ENCODE measurements at places on chromosomes 6 and 20.

DNA sequence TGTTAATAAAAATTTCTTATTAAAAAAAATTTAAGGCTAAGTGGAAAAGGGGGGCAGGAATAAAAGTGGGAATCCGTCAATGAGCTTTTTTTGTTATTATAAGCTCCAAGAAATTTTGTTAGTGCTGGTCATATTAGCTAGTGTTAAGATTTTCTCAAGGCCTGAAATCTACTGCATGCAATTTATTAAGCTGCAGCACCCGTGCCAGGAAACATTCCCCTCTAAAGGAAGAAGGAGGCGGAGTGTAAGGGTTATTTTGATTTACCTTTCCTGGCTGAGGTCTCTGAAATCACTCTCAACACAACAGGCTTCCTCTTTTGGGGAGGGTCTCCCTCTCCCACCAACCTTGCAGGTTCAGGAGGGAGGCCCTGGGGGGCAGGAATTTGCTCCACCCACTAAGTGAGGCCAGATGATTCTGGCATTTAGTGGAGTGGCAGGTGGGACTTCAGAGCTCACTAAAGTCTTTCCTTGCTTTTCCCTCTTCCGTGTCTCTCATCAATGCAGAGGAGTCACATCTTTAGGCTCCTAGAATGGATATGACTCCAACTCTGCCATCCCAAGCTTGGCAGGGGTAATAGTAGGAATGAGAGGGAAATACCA is 168.8 kb downstream of the BCAS1 start:
- DNase-seq: no peak

- DNase-seq: no peak
Measured at GRCh38 chr6:93196406-93196970, 222.9 kb downstream of the EPHA7 start.

GRCh38 chr6:125931733-125932450 is 24.7 kb upstream of the HINT3 start:
- DNase-seq: no peak

- no peak for DNase-seq
Measured at GRCh38 chr20:47809161-47809960, 24.1 kb upstream of the SULF2 start.

- DNase-seq: no peak
Measured at GRCh38 chr6:82143041-82143481, 104.5 kb downstream of the IBTK start.

- no peak for DNase-seq
Measured at GRCh38 chr6:159117563-159117962, 51.6 kb upstream of the FNDC1 start.

GRCh38 chr6:137602313-137603197 is 108.4 kb upstream of the OLIG3 start:
- DNase-seq: no peak

- DNase-seq: no peak
Measured at GRCh38 chr6:109373762-109374161, 8.5 kb downstream of the CD164 start.

GRCh38 chr6:12289365-12289919 is 719 bp upstream of the EDN1 start:
- no peak for DNase-seq

GRCh38 chr6:429515-430121 is 38.1 kb downstream of the IRF4 start:
- DNase-seq: no peak

DNA sequence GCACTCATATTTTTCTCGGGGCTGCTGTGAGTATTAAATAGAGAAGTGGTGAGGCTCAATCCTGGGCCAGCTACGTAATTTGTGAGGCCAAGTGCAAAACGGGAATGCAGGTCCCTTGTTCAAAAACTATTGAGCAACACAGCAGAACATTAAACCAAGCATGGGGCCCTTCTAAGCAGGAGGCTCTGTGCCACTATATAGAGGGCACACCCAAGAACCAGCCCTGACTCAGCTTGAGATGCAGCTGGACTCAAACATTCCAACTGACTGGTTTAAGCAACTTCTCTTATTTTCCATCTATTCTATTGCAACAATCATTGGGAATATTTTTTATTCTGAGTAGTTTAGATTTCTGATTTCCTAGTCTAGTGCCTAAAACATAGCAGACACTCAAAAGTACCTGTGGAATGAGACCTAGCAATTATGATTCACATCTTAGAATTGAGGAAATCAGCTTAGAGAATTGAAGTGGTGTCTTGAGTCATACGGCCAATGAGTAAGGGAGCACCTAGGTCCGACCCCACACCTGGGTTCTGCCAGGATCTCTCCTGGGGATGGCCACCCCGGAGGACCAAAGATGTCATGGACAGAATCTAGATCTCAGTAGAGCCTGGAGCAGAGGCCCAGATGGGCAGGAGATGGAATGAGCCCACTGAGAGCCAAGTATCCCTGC is 1.3 kb downstream of the SIRPB2 start:
- DNase-seq: no peak

- no peak for DNase-seq
Measured at GRCh38 chr6:41917528-41917927, 3.4 kb downstream of the MED20 start.

DNA sequence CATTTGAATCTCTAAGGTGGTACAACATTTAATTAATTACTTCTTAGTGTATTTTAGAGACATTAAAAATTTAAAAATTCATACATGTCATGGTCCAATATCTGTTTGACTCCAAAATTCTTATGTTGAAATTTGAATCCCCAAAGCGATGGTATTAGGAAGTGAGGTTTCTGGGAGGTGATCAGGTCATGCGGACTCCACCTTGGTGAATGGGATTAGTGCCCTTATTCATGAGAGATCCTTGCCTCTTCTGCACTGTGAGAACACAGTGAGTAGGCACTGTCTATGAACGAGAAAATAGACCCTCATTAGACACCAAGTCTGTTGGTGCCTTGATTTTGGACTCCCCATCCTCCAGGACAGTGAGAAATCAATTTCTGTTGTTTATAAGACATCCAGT is 254.7 kb downstream of the PTPRK start:
- no peak for DNase-seq

GRCh38 chr6:42952389-42952788 is 8.2 kb upstream of the GNMT start:
- no peak for DNase-seq

- DNase-seq: no peak
Measured at GRCh38 chr20:52219441-52219840, 27.9 kb upstream of the ZFP64 start.

GRCh38 chr6:167826230-167826895 is 348 bp upstream of the AFDN start:
- no peak for DNase-seq

- DNase-seq: peak; percentile 28
Measured at GRCh38 chr20:22106308-22106938, 401.0 kb downstream of the PAX1 start.

- DNase-seq: no peak
Measured at GRCh38 chr6:112289038-112289566, 34.7 kb upstream of the LAMA4 start.

- no peak for DNase-seq
Measured at GRCh38 chr6:34370361-34370760, 22.1 kb downstream of the NUDT3 start.

- DNase-seq: no peak
Measured at GRCh38 chr6:112033791-112034615, 19.9 kb upstream of the CCN6 start.

GRCh38 chr20:54063992-54064676 is 6.3 kb downstream of the BCAS1 start:
- no peak for DNase-seq

DNA sequence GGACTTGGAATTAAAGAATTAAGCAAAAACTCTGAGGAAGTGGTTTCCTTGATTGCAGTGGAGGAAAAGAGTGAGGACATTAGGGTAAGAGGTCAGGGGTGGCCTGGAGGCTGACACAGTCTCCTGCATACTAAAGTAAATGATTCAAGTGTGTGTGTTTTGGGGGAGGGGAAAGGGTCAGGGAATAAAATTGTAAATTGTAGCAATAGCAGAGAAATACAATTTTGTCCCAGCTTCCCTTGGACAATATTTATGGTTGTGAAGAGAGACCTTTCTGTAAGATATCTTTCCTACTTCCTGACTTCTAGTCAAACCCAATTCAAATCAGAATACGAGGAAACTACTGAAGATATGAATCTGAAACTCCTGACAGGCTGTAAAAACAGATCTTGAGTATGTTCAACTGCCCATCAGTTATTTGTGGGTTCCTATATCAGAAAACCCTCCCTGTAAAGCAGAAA is 143.4 kb upstream of the HMGN3 start:
- DNase-seq: peak; percentile 4

- no peak for DNase-seq
Measured at GRCh38 chr6:22238861-22239260, 58.0 kb downstream of the PRL start.

- DNase-seq: no peak
Measured at GRCh38 chr6:91704531-91704930, 1117.7 kb upstream of the MAP3K7 start.

DNA sequence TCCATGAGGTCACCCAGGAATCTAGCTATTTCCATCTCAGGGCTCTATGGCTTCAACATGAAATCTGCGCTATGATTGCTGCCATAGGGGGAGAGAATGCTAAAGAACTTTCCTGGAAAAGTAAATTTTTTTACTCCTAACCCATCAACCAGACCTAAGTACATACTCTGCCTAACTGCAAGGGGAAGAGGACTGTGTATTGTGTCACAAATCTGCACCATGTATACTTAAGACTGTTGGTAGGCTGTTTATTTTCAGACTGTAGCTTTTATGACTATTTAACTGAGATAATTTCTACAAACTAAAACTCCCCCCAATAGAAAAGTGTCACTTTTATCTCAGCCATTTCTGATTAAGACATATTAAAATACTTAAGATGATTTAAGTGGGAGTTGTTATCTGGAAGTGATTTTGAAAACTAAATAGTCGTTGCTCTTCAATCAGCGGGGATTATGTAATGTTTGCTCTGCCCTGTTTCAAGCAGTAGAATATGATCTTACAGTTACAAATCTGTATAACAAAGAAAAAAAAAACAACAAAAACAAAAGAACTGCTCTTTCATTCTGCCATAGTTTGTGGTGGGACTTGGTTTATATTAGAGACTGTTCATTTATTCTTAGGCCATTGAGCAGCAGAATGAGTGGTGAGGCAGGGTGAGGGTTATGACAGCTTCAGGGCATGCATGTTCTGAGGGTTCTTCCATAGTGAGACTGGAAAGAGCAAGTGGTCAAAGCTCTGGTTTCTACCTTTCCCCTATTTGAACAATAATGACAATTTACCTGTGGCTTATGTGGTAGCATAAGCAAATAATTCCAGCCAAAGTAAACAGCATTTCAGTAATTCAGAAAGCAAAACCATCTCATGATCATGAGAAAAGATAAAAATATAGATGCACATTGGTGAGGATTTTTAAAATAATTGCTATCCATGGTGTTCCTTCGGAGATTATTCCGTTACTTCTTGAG is 126.3 kb upstream of the CEP162 start:
- no peak for DNase-seq

- DNase-seq: no peak
Measured at GRCh38 chr20:11902285-11902697, 15.4 kb upstream of the BTBD3 start.

- DNase-seq: peak; percentile 32
Measured at GRCh38 chr6:15546591-15546990, 116.2 kb downstream of the DTNBP1 start.

Measured in NCI-H510A treated with DMSO at 0.1 percent for 48 hours (cell line).